Activated naive CD8-positive, alpha-beta T cell treated with anti-CD3 and anti-CD28 coated beads, Interleukin-2, amount 10 ng/mL, durations not matched to agents 7 days and 5 days (primary cell): ENCODE measurements at places on chromosomes 3 and 15.

DNA sequence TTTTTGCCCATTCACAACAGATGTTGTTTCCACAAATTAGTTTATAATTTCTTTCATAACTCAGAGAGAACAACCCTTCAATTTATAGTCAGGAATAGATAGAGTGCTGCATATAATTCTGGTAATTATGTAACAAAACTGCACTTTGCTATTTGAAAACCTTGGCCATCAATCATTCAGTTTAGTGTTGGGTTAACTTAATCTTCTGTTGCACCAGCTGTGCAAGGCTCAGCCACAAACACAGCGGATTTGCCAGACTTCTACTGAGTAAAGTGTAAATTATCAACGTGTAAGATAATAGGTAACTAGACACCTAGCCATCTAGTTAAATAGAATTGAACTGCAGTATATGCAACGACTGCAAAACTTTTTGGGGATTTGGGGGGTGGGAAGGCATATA lies 1064.3 kb upstream of the EPHA6 start:
- H3K4me3 ChIP-seq: no peak overlapping the region
- H3K27me3 ChIP-seq: no peaks in the 10 kb centered on the region
- no peak for DNase-seq
- no peaks in the 10 kb centered on the region for H3K36me3 ChIP-seq
- no peak overlapping the region for H3K27ac ChIP-seq

GRCh38 chr3:52895418-52895817 lies 1.9 kb downstream of the STIMATE start:
- peaks cover 56% of the 10 kb centered on the region for H3K4me1 ChIP-seq
- H3K27ac ChIP-seq: peak overlapping the region; percentile 39
- no peaks in the 10 kb centered on the region for H3K27me3 ChIP-seq
- no peak for DNase-seq

- H3K4me3 ChIP-seq: no peak overlapping the region
- peaks cover 3% of the 10 kb centered on the region for H3K36me3 ChIP-seq
- H3K27me3 ChIP-seq: peaks cover 11% of the 10 kb centered on the region
- H3K4me1 ChIP-seq: peaks cover 1% of the 10 kb centered on the region
- H3K27ac ChIP-seq: no peak overlapping the region
Measured at GRCh38 chr15:75090388-75090734, 67.0 kb downstream of the PPCDC start.

GRCh38 chr3:100076731-100077529 lies 37.4 kb downstream of the FILIP1L start:
- H3K4me1 ChIP-seq: peaks cover 46% of the 10 kb centered on the region
- peak overlapping the region; percentile 35 for H3K4me3 ChIP-seq

DNA sequence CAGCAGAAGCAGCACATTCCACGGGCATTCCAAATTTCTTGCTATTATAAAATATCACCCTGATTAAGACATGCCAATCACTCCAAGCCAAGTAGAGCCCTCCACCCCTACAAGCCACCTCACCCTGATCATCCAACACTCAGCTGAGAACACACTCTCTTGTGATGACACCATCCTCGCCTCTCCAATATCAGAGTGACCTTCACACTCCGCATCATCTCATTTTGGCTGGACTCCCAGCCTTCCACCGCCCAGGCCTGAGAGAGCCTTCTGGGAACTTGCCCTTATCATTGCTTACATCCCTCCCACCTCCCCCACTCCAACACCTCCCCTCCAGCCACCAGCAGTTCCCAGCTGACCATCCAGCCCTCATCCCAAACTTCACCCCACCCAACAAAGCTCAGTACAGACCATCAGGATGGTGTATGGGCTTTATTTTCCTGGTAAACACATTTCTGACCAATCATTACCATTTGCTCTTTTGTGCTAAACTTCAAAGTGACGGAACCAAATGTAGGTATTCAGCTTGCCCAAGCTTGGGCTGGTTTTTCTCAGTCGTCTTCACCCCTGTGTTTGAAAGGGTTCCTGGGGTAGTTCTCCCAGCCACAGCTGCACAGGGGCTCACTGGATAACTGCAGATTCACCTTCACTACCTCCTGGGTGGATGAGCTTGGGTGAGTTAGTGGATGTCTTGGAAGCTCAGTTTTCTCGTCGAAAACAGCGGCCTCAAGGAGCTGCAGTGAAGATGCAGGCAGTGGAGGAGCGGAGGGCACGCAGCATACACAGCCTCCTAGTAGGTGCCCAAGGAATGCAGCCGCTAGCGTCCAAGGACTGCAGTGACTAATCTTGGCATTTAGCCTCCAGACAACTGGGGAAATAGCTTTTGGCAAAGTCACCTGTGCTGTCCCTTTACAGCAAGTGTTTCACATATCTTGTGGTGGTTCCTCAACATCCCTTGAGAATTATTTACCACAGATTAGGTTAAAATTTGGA lies 115.1 kb downstream of the LIPC start:
- peaks cover 30% of the 10 kb centered on the region for H3K36me3 ChIP-seq
- H3K4me3 ChIP-seq: peak overlapping the region; percentile 20
- H3K27ac ChIP-seq: peak overlapping the region; percentile 98

GRCh38 chr3:106120356-106120755 lies 251.5 kb upstream of the CBLB start:
- peaks cover 9% of the 10 kb centered on the region for H3K4me1 ChIP-seq
- H3K4me3 ChIP-seq: no peak overlapping the region
- H3K27me3 ChIP-seq: no peaks in the 10 kb centered on the region
- no peak overlapping the region for H3K27ac ChIP-seq
- DNase-seq: no peak

DNA sequence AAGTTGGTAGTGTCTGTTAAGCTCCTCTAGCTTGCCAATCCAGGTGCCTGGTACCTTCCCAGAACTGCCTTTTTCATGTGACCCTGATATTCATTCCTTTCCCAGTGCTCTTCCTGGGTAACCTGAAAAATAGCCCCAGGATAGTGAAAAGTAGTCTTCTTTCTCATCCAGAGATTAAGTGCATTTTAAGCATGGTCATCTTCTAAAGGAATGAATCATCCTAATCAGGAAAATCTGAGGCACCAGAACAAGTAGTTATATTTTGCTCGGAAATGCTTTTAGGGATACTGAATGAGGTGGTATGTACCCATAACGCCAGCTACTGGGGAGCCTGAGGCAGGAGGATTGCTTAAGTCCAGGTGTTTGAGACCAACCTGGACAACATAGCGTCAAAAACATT lies 23.1 kb upstream of the PDCD6IP start:
- peaks cover 13% of the 10 kb centered on the region for H3K27me3 ChIP-seq
- no peak overlapping the region for H3K27ac ChIP-seq
- H3K36me3 ChIP-seq: peaks cover 1% of the 10 kb centered on the region

GRCh38 chr15:53833134-53833624 lies 73.7 kb upstream of the WDR72 start:
- H3K36me3 ChIP-seq: no peaks in the 10 kb centered on the region
- no peaks in the 10 kb centered on the region for H3K4me1 ChIP-seq
- no peak overlapping the region for H3K4me3 ChIP-seq
- H3K27ac ChIP-seq: no peak overlapping the region

- H3K27me3 ChIP-seq: peaks cover 17% of the 10 kb centered on the region
- no peaks in the 10 kb centered on the region for H3K4me1 ChIP-seq
- DNase-seq: no peak
Measured at GRCh38 chr15:73777741-73778140, 24.6 kb upstream of the INSYN1 start.

DNA sequence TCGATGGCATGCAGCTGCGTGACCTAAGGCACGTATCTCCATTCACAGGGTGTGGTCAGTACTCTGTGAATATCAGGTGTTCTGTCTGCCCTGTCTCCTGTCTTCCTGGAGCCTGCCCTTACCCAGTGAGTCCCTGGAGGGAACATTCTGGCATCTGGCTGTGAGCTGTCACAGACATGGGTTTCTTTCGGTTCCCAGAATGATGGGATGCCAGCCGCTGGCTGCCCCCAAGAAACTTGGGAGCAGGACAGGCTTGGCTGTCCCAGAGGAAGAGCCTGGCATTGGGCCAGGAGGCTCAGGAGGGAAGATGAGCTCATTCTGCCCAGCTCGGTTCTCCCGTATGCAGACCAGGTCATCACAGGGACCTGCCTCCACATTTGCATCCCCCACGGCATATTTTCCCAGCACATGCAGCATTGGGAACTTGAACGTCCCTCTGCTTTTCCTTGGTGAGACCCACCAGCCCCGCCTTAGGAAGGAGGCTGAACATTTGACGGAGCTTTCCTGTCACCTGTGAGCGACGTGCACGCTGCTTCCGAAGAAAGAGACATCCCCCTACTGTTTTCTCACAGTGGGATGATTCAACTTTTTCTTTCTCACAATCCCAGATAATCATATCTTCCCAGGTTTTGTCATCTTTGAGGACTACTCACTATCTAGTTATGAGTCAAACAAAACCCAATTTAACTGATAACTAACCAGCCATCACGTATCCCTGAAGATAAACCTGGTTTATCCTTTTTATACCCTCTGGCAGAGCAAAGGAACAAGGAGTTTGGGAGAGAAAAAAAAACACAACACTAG lies 22.0 kb upstream of the PGPEP1L start:
- no peaks in the 10 kb centered on the region for H3K4me1 ChIP-seq
- H3K4me3 ChIP-seq: no peak overlapping the region
- H3K27me3 ChIP-seq: no peaks in the 10 kb centered on the region
- no peak for DNase-seq

- H3K4me3 ChIP-seq: no peak overlapping the region
- peaks cover 2% of the 10 kb centered on the region for H3K36me3 ChIP-seq
- no peak for DNase-seq
- H3K4me1 ChIP-seq: peaks cover 1% of the 10 kb centered on the region
- no peak overlapping the region for H3K27ac ChIP-seq
Measured at GRCh38 chr3:147418808-147419701, 9.9 kb downstream of the ZIC1 start.

GRCh38 chr15:40330368-40330836 lies 6.9 kb downstream of the INAFM2 start:
- H3K27ac ChIP-seq: no peak overlapping the region
- peaks cover 28% of the 10 kb centered on the region for H3K4me1 ChIP-seq
- H3K36me3 ChIP-seq: peaks cover 7% of the 10 kb centered on the region
- H3K4me3 ChIP-seq: no peak overlapping the region
- DNase-seq: no peak
- no peaks in the 10 kb centered on the region for H3K27me3 ChIP-seq

DNA sequence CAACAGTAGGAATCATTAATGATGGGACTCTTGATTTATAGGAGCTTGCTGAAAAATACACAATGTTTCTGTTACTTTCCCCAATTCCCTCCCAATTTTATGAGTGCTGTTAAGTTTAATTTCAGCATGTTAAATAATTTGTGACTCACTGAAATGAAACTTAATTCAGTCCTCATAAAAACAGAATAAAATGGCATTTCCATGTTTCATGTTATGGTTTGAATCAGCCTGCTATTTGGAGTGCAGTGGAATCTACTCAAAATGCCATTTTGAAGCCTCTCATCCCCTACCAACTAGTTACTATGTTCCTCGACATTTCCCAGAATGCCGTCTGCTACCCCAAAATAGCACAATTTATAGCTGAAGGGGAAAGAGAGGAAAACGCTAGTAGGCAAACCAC lies 237.5 kb downstream of the ADAMTS17 start:
- H3K4me1 ChIP-seq: no peaks in the 10 kb centered on the region
- no peak overlapping the region for H3K27ac ChIP-seq
- no peak for DNase-seq
- H3K36me3 ChIP-seq: no peaks in the 10 kb centered on the region
- peaks cover 2% of the 10 kb centered on the region for H3K27me3 ChIP-seq
- H3K4me3 ChIP-seq: no peak overlapping the region

- DNase-seq: no peak
- peaks cover 22% of the 10 kb centered on the region for H3K27me3 ChIP-seq
- no peak overlapping the region for H3K27ac ChIP-seq
- no peak overlapping the region for H3K4me3 ChIP-seq
- no peaks in the 10 kb centered on the region for H3K36me3 ChIP-seq
Measured at GRCh38 chr3:42680806-42681205, 4.5 kb upstream of the KLHL40 start.

- no peaks in the 10 kb centered on the region for H3K27me3 ChIP-seq
- H3K27ac ChIP-seq: peak overlapping the region; percentile 49
- no peak for DNase-seq
- peak overlapping the region; percentile 50 for H3K4me3 ChIP-seq
- peaks cover 17% of the 10 kb centered on the region for H3K36me3 ChIP-seq
Measured at GRCh38 chr3:112143689-112144088, 10.6 kb upstream of the GCSAM start.

DNA sequence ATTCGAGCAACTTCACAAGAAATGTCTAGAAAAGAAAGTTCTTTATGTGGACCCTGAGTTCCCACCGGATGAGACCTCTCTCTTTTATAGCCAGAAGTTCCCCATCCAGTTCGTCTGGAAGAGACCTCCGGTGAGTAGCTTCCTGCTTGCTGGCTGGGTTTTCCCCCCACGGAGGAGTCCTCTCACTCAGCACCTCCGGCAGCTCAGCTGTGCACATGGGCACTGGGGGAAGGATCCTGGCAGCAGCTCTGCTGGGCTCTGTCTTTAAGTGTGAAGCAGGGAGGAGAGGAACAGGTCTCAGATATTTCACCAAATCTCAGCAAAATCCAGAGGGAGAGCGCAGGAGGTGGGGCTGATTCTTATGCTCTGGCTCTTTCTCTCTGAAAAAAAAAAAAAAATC lies 684 bp downstream of the CAPN3 start:
- peaks cover 4% of the 10 kb centered on the region for H3K4me1 ChIP-seq
- H3K36me3 ChIP-seq: no peaks in the 10 kb centered on the region
- H3K27ac ChIP-seq: no peak overlapping the region
- H3K27me3 ChIP-seq: no peaks in the 10 kb centered on the region
